Left ventricle myocardium superior (tissue), 1 donor: ENCODE measurements at places on chromosomes 11 and 22.

DNA sequence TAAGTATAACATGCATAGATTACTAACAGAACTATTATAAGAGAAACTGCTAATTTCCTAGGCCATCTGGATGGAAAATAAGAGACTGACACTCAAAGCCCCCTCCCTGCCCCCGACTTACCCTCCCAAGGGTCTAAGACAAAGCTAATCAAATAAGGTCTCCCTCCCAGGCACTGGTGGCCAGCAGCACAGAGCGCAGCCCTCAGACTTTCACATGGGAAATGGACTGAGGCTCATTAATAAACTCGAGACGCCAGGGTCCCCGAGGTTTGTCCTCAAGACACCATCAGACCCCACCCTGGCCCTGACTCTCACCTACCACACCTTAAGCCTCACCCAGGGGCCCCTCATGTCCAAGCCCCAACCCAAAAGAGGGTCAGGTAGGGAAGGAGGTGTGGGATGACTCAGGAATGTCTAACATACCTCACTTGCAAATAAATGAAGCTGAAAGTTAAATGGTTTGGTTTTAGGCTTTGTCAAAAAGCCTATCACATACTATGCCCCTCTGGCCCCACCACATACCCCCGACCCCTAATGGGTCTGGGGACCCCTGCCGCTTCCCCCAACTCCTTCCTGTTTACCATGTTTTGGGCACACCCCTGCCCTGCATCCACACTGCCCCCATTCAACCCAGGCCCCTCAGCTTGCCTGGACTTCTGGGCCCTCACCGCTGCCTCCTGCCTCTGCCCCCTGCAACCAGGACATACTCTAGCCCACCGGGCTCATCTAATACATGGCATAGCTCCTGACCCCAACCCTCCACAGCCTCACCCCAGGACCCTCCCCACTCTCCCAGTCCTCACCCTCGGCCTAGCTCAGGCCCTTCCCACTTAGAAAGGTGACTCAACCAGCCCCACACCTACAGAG, 11.4 kb downstream of the ARAP1 start:
- DNase-seq, result no peak

GRCh38 chr11:9362393-9362863, 22.0 kb upstream of the IPO7 start:
- DNase-seq, result no peak

DNA sequence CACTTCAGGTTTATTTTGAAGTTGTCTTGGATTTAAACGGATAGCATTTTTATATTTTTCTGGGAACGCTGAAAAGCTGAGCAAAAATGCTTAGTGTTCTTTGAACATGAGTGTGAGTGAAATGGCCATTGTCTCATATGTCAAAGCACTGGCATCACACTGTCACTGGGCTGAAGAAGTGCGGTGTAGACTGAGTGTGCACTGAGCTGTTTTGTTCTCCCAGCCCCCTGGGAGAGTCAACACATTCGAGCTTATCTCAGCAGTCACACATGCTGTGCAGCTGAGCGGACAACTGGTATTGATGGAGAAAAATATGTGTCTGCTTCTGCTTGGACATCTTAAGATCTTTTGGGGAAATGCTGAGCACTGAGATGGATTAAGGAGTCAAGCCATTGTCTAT, 90.8 kb downstream of the TECTA start:
- no peak for DNase-seq

- DNase-seq, result peak; percentile 53
Observed at GRCh38 chr11:47183031-47183856, 3.0 kb downstream of the PACSIN3 start.

DNA sequence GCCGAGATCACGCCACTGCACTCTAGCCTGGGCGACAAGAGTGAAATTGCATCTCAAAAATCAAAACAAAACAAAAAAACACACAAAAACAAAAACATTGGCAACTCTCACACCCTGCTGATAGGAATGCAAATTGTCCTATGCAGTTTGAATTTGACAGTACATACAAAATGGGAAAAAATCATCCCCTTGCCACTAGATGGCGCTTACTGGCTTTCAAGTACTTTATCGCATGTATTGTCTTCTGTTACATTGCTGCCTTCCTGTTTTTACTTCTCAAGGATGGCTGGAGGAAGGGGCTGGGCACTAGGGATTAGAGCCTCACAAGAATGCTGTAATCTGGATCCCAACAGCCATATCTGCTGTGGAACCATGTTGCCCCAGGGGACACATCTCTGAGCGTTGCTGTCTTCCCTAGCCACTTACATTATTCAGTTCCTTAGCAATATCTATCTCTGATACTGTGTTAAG, 59.4 kb upstream of the A4GALT start:
- DNase-seq, result no peak

DNA sequence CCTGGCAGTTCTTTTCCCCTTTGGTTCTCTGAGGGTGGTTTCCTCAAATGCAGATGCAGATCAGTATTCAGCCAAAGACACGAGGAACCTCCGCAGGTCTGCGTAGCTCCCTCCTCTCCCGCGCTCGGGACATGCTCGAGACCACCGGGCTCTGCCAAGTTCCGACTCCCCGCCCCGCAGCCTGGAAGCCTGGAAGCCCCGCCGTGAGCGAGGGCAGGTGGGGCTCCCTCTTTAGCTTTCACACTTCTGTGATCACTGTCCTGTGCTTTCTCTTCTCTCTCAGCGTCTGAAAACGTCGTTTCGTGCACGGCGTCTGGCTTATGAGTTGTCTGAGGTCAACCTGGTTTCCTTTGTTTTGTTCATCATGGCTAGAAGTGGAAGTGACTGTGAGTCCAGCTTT, 26.6 kb downstream of the ZBED4 start:
- DNase-seq, result no peak

- DNase-seq, result no peak
Observed at GRCh38 chr11:36702330-36703054, 104.5 kb upstream of the RAG2 start.

GRCh38 chr11:47448566-47449427, at the start of gene RAPSN:
Gene RAPSN (minus strand): TSS chr11:47449136. CDS start chr11:47448964, 172 bp downstream.
- DNase-seq, result peak; percentile 55

DNA sequence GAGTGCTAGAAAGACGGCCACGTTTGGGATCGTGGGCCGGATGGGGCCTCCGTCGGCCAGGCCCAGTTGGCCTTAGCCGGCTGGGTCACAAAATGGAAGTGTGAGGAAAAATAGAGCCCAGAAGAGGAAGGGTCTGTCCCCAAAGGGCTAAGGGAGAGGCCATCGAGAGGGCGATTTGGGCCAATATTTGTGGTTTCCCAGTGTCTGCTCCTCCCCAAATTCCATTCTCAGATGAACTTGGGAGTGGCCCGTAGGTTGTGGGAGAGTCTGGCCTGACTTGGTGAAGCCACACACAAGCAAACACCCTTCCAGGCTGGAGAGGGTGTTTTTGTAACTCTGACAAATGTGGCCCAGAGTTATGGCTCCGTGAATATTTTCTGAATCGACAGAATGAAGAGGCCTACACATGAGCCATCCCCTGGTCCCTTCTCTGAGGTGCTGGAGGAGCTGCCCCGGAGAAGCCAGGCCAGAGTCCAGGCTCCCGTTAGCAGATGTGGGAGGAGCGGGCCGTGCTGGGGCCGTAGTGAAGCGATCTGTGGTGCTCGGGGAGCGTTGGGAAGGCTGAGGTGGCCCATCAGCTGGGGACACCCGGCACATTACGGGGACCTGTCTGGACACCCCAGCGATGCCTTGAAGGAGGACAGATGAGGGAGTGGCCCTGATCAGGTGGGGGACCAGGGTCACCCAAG, 73.5 kb upstream of the PPARA start:
- peak; percentile 68 for DNase-seq

- no peak for DNase-seq
Observed at GRCh38 chr22:23845265-23846080, 6.7 kb upstream of the DERL3 start.

DNA sequence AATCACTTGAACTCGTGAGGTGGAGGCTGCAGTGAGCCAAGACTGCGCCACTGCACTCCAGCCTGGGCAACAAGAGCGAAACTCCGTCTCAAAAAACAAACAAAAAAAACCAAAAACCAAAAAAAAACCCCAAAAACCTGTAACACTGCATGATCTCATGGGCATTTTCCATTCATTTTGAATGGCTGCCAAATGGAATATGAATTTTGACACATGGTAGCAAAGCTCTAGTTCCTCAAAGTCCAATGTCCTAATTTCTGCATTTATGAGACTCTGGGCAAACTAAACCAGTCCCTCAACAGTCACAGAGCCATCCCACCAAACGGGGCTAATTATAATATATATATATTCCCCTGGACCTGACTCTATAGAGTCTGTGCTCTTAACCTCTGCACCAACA, 61.8 kb downstream of the SGSM3 start:
- DNase-seq, result no peak
